ENCODE measurements at places on chromosomes 2 and 18. TPM values are rescaled to one million over a fixed set of nuclear protein-coding genes. Genes with fewer than 3 reads are reported as not detected.

Gene INHBB
- total RNA-seq = 23.3 TPM

Gene CFC1
- total RNA-seq = 0.09 TPM

Gene PTPRN
- 1.0 TPM for total RNA-seq

Gene DSG2
- total RNA-seq = 57.7 TPM

Gene FAM124B
- not detected for total RNA-seq

Gene RESP18
- total RNA-seq = not detected

Gene SGO2
- 12.3 TPM for total RNA-seq

Gene COLEC12
- 0.06 TPM for total RNA-seq

Gene ARHGAP15
- not detected for total RNA-seq

Gene TMEM163
- 0.16 TPM for total RNA-seq

Gene KCNE4
- 0.64 TPM for total RNA-seq

Gene ALS2
- 9.5 TPM for total RNA-seq

Gene SCYGR4
- total RNA-seq = not detected

Gene TSPYL6
- not detected for total RNA-seq

Gene CYP27C1
- 3.2 TPM for total RNA-seq

Gene CRYGC
- not detected for total RNA-seq

Gene GCKR
- total RNA-seq = not detected

Gene ADAM23
- 9.3 TPM for total RNA-seq

Gene TUBB8B
- not detected for total RNA-seq

Gene KCNF1
- 40.2 TPM for total RNA-seq

Gene SMARCAL1
- total RNA-seq = 13.9 TPM

Gene ZSWIM2
- total RNA-seq = not detected

Gene THADA
- total RNA-seq = 19.7 TPM

Gene ZNF385B
- not detected for total RNA-seq

Gene C18orf32
- total RNA-seq = 17.4 TPM

Gene SCN7A
- total RNA-seq = not detected

Gene RBM43
- total RNA-seq = 3.3 TPM
